DMS53 (cell line): ENCODE measurements at places on chromosomes 2 and 18.

- no peak for DNase-seq
These were observed 2798.7 kb upstream of the TEKT4 start for GRCh38 chr2:92072461-92073035.

DNA sequence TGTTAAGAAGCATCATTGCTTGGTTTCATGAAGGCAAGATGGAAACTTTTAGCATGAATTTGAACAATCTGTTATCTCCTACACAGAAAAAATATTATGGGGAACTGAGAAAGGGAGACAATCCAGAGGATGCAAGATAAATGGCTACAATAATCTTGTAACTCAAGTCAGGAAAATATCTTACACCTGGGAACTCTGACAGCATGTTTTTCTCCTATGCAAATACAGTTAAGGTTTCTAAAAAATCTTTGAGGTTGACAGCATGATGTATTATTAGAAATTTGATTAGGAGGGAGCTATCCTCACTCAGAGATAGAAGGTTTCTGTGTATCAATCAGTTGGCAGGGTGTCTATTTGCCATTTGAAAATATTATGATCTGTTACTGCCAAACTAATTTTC, 75.6 kb downstream of the GPD2 start:
- DNase-seq, result no peak

DNA sequence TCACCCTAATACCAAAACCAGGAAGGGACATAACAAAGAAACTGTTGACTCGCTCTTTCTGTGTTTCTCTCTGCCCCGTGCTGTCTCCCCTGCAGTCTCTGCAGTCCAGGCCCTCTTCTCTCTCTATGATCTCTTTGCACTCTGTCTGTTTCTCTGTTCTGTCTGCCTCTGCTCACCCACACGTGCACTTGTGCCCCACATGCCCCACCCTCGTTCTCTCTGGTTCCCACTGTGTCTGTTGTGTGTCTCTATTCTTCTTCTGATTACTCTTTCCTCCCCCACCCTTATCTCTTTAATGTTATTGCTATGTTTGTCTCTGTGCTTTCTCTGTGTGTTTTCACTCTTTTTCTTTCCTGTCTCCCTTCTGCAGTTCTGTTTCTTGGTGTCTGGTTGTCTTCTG, 54.0 kb downstream of the NAT8 start:
- peak; percentile 63 for DNase-seq

GRCh38 chr2:212945526-212945925, 205.9 kb downstream of the IKZF2 start:
- no peak for DNase-seq

GRCh38 chr18:54787616-54788015, 40.7 kb upstream of the RAB27B start:
- no peak for DNase-seq

DNA sequence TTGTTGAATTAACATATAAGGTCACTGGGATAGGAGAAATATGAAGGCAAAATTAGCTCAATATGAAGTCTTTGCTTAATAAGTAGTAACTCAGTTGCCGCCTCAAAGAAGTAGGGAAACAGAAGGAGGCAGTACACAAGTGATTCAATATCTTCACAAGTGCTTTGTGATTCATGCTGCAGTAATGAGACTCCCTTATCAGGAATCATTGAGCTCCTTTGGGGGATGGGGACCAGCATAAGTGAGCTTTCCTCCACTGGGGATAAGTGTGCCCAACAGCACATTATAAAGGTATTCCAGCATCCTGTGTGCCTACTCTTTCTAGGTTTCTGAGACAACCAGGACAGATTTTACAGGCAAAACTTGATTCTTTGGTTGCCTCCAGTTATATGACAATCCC, 323.4 kb upstream of the UBE2E3 start:
- DNase-seq, result peak; percentile 50

GRCh38 chr18:2715990-2716389, 60.5 kb downstream of the SMCHD1 start:
- no peak for DNase-seq

GRCh38 chr2:13335862-13336535, 619.3 kb downstream of the TRIB2 start:
- DNase-seq, result peak; percentile 74

DNA sequence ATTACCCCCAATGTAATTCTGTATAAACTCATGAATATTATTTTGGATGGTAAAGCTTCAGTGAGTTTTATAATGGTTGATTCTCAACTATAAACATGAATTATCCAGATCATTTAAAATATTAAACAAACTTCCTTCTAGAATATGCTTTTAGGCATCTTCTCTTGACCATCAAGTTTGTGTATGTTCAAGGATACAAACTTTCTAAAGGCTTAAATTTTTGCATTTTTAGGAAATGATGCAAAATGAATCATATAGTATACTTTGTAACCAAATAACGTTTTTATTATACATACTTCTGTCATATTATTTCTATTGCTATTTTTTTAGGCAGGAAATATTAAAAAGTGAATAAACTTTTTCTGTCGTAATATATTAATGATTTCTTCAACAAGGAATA, 62.8 kb downstream of the OSBPL6 start:
- no peak for DNase-seq

DNA sequence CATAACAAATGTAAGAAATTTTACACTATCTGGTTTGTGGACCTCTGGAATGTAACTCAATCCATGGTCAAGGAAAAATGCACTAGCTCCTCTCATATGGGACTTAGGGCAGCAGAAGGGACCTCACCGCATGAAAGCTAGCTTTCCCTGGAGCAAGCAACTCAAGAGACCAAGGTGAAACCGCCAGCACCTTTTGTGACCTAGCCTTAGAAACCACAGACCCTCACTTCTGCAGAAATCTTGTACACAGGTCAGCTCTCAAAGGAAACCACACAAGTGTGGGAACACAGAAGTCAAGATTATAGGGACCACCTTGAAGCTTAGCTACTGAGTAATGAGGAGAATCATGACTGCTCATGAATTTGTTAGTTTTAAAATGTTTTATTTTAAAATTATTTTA, 222.5 kb downstream of the DLGAP1 start:
- DNase-seq, result no peak
